ENCODE measurements at places on chromosomes 4 and X.

DNA sequence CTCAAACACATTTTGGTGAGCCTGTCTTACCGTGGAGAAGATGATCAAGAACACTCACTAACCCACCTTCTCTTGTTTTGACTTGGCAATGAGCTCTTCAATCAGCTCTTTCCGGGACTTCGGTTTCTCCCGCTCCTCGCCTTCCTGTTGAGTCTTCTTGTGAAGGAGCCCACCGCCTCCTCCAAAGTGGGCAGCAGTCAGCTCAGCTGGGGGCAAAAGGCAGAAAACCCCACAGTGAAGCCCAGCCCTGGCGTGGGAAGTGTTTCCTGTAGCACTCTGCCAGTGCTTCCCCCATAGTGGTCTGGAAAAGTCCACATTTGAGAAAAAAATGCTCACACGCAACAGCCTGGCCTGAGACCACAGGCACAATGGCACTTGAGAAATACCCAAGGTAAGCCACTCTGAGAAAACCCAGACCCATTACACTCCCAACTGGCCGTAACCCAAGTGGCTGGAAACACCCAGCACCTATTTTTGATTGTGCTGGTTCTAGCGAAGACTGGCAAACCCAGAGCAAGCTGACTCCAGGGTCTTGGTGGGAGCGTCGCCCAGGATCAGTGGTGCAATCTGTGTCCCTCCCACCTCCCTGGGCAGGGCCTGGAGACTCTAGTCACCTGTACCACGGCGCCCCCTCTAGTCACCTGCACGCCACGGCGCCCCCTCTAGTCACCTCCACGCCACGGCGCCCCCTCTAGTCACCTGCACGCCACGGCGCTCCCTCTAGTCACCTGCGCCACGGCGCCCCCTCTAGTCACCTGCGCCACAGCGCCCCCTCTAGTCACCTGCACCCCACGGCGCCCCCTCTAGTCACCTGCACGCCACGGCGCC is 8.6 kb downstream of the NOP14 start:
- no peak for DNase-seq

GRCh38 chrX:39261446-39262147 is 460.3 kb downstream of the MID1IP1 start:
- peak; percentile 51 for DNase-seq

DNA sequence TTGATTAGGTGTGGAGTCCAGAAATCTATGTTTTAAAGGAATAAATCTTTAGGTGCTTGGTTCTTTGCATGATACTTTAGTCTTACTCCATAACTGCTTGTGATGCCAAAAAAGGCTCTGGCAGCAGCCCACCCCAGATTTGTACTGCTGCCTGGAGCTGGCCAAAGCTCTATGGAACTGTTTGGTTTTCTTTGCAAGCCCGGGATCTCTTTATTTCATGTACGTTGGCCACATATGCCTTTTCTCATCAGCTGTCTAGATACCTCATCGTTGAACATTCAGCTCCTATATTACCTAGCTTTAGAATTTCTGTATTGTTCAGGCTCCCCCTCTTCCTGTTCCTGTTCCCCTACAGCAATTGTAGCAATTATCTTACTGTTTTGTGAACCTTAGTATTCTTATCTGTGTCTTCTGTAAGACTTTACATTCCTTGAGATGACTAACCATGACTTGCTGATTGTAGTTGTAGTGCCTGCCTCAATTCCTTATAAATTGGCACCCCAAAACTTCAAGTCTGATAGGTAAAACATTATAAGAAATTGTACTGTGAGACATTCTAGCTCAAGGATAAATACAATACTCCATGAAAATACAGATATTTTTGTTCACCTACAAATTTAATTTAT is 199.4 kb upstream of the GPRIN3 start:
- DNase-seq, result no peak

GRCh38 chr4:75612306-75612705 is 18.0 kb downstream of the CDKL2 start:
- DNase-seq, result peak; percentile 57

DNA sequence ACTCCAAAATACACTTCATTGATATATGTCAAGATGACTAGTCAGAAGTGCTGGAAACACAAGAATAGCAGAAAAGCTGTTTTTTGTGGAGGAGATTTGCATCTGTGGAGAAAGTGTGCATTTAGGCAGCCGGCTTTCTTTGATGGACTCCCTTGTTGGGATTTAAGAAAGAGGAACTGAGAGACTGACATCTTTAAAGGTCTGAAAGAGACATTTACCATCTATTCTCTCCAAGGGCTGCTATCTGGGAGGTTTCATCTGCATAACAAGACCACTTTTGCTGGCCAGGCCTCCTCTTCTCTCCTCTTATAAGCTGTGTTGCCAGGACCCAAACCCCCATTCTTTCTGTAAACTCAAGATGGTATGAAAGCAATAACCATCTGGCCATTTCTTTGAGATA is 1065.0 kb downstream of the NLGN4X start:
- no peak for DNase-seq
